ENCODE measurements at places on chromosomes 5 and 9.

GRCh38 chr5:95068289-95068910 is 216.5 kb downstream of the MCTP1 start:
- DNase-seq: no peak

GRCh38 chr5:38424148-38425060 is 132.0 kb downstream of the LIFR start:
- no peak for DNase-seq

GRCh38 chr5:65722575-65723403 is 784 bp downstream of the NLN start:
- DNase-seq: peak; percentile 57

DNA sequence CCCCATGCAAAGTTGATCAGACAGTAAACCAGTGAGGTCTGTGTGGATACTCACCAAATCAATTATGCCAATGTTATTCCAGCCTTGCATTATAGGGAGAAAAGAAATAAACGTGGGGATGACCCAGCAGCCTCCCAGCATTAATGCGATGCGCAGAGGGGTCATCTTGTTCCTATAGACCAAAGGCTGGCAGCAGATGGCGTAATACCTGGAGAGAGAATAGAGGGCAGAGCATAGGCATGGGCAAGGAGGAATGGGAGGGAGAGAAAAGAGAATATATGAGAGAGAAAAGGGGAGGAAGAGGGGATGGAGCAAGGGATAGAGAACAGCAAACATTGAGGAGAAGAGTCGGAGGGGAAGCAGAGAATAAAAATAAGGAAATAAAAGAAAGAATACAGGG is 131.2 kb downstream of the HTR4 start:
- no peak for DNase-seq

DNA sequence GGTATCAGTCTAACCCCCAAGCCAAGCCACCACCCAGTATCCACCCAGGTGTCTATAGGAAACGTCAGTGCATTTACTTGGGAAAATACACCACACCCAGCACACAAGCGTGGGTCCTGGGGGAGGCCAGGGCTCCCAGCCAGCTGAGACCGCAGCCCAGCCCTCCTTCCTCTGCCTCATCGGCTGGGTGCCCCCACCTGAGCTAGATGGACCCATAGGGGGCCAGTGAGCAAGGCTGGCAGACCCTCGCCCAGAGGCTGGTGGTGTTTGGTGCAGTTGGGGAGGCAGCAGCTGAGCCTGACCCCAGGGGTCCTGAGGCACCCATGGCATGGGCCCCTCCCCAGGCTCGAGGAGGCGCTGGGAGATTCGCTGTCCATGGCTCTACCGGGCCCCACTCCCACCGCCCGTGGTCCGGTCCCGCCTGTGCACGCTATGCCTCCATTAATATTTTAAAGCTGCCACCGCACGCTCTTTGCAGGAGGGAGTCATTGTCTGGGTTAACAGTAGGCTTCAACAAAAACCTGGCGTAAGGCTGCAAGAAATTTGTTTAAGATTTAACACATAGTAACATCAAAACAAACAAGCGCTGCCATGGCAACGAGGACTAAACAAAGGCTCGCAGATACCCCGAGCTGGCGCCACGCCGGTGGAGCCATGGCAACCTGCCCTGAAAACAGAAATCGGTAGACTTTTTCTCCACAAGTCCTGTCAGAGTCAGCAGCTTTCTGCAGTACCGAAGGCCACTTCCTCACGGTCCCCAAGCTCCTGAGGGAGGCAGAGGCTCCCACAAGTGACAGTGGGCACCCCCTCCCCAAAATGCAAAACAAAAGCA is 20.6 kb downstream of the TPPP start:
- DNase-seq: peak; percentile 89

DNA sequence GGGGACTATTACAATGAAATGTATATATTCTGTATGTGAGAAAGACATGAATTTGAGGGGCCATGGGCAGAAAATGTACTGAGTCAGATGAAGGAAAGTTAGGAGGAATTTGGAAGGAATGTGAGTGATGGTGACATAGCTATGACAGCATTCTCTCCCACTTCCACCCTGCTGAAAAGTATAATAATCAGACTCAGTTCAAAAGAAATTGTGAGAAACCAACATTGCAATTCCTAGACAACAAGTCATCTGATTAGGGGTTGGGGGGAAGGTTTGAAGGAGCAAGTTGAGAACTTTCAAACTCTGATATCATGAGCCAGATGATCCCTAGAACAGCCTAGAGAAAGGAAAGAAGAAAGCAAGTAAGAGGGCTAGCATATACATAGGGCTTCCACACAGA is 370.6 kb downstream of the DMRTA1 start:
- DNase-seq: no peak

GRCh38 chr9:125707472-125707804 is 430 bp upstream of the MAPKAP1 start:
- no peak for DNase-seq

- DNase-seq: no peak
Measured at GRCh38 chr9:114889802-114890224, 40.6 kb downstream of the TNFSF8 start.

DNA sequence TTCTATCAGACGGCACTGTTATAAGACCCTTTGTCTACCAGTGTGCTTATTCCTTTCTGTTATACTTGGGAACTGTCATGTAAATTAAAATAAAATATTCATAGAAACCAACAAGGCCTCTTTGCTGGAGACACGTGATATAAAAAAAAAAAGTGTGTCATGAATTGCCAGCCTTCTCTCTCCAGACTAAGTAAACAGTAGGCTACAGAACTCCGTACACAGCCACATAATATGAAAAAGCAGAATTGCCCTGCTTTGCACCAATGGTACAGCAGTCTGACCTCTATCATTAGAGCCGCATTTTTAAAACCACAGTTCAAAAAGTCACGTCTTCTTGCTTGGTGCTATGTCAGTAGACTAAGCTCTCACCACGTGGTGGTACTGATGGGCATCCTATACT is 231.3 kb downstream of the SEMA5A start:
- no peak for DNase-seq

GRCh38 chr5:132473019-132473531 is 17.5 kb downstream of the IRF1 start:
- no peak for DNase-seq

DNA sequence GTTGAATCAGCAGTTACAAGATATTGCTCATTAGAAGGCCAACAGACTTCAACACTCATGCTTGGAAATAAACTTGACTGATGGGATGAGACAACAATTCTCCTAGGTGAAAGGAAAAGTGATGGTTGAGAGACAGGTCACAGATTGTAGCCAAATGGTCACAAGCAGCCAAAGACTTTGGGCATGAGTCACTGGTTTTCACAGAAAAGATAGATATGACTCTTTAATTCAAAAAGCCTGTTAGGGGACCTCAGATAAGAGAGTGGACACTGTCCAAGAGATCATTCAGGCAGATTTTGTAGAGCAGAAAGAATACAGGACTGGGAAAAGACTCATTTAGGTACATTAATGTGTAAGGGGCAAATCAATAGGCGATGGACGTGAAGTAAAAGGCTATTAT is 982.5 kb downstream of the MAT2B start:
- DNase-seq: no peak

- DNase-seq: no peak
Measured at GRCh38 chr9:124010665-124011321, 775 bp upstream of the LHX2 start.

- DNase-seq: no peak
Measured at GRCh38 chr9:22067196-22067595, 58.1 kb upstream of the CDKN2B start.

DNA sequence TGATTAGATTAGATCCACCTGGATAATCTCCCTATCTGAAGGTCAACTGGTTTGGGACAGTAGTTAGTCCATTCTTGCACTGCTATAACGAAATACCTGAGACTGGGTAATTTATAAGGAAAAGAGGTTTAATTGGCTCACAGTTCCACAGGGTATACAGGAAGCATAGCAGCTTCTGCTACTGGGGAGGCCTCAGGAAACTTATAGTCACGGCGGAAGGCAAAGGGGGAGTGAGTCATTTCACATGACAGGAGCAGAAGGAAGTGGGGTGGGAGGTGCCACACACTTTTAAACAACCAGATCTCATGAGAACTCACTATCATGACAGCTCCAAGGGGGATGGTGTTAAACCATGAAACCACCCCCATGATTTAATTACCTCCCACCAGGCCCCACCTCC is 9.9 kb downstream of the C9orf40 start:
- DNase-seq: no peak

DNA sequence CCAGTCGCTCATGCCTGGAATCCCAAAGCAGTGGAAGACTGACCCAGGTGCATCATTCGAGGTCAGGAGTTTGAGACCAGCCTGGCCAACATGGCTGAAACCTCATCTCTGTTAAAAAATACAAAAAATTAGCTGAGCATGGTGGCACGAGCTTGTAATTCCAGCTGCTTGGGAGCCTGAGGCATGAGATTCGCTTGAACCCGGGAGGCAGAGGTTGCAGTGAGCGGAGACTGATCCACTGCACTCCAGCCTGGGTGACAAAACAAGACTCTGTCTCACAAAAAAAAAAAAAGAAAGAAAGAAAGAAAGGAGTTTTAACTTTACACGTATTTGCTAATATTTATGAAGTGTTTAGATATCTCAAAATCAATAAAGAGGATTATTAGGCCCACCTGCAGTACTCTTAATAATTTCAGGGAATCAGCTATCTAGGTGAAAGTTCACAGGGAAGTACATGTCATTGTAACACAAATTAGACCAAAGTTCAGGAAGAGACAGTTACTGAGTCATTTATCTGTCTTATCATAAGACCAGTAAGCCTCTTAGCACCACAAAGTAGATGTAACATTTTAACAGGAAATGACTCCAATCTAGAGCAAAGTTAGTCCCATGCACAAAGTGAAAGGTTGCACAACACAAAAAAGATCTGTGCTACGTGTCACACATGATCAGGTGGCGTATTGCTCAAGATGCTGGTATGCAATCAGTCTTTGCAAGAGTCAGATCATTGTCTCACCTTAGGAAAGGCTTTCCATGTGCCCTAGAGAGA is 34.1 kb upstream of the PLIN2 start:
- DNase-seq: no peak

DNA sequence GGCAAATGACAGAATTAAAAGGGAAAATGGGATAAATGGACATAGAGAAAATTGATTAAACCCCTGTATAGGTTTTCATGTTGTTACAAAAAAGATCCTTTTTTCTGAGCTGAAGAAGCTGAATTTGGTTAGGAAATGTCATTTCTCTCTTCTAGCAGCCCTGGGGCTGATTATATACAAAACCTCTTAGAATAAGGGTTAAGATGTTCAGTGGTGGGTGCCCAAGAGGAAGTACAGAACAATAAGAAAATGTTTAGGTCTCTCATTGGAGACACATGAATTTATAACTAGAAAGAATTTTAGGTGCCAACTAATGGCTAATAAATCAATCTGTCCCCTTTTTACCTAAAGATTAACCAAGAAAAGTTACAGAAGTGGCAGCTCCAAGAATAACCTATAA is 14.2 kb downstream of the ABHD17B start:
- DNase-seq: no peak

DNA sequence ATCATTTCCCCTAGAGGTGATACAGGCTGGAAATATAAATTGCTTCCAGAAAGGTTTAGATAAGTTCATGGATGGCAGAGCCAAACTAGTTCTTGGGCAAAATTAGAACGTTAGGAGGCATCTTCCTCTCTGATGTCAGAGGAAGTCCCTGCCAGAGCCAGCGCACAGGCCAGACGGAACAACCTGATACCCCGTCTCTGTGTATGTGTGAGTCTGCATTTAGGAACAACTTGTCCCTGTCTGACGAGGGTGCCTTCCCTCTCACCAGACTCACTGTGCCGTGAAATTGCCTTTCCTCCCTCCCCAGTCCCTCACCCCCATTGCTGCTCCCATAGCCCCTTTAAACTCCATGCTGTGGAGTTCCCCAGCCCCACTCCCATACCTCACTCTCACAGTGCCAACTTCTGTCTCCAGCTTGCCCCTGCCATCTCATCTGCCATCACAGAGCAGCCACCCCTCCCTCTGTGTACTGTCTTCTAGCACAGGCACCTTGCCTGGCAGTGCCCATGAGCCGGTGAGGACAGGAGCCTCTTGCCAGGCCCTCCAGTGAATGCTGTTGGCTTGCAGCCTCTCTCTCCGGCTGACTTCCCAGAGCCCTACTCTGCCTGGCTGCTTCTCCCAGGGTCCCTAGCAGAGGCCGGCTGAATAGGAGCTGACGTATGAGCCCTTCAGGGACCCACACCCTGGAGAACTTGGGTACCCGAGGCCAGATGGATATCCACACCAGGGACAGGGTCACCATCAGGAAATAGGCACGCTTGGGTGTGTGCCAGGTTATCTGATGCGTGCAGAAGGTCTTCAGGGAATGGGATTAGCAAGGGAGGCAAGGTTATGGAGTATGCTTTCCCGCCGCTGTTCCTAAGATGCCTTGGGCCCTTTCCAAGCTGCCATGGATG is 26.7 kb downstream of the UNC5A start:
- DNase-seq: no peak

GRCh38 chr5:89842531-89842930 is 567.0 kb downstream of the CETN3 start:
- no peak for DNase-seq

- no peak for DNase-seq
Measured at GRCh38 chr5:139751236-139751635, 44.4 kb upstream of the PSD2 start.

- no peak for DNase-seq
Measured at GRCh38 chr5:17123010-17123409, 94.4 kb upstream of the BASP1 start.

DNA sequence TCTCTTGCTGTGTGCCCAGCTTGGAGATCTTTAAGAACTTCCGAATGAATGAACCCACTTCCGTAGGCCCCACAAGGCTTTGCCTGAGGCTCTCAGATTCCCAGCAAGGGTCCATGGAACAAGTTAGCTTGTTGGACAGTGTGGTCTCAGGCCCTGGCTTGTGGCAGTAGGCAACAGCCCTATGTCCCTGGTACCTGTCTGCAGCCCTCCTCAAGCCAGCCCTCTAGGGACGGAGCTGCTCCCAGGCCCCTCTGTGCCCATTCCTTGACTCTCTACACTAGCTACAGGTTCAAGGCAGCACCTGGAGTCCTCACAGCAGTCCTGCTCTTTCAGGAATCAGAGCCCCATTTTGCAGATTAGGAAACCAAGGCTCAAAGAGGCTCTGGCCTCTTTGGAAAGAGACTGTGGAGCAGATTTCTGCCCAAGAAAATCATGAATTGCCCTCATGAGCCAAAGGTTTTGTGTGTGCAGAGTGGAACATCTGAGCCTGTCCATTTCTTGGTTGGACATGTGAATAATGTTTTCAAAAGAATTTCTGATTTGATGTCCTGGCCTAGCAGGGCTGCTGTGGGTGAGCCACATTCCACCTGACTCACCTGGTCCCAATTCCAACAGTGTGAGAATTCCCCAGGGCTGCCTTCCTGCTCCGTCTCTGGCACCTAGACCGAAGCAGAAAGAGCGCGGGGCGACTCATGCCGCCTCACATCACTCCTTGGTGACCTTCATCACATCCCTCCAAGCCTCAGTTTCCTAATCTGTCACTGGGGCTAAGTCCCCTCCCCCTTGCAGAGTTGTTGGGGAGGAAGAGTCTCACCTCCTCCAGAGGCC is 131.7 kb downstream of the BARX1 start:
- DNase-seq: no peak

- no peak for DNase-seq
Measured at GRCh38 chr9:82363682-82364081, 375.1 kb downstream of the SPATA31D1 start.

GRCh38 chr5:159217236-159217635 is 7.9 kb upstream of the RNF145 start:
- no peak for DNase-seq
